Stimulated activated CD4-positive, alpha-beta T cell treated with anti-CD3 and anti-CD28 coated beads, Interleukin-1b, Interleukin-23, amount 100 ng/mL, for 1 hour (primary cell): ENCODE measurements at places on chromosomes 13 and 19.

- DNase-seq: no peak
Observed at GRCh38 chr13:42836930-42837690, 55.7 kb downstream of the FAM216B start.

GRCh38 chr19:35297515-35297848 is 5.5 kb downstream of the MAG start:
- no peak for DNase-seq

- DNase-seq: no peak
Observed at GRCh38 chr13:97359181-97360057, 74.5 kb upstream of the RAP2A start.

DNA sequence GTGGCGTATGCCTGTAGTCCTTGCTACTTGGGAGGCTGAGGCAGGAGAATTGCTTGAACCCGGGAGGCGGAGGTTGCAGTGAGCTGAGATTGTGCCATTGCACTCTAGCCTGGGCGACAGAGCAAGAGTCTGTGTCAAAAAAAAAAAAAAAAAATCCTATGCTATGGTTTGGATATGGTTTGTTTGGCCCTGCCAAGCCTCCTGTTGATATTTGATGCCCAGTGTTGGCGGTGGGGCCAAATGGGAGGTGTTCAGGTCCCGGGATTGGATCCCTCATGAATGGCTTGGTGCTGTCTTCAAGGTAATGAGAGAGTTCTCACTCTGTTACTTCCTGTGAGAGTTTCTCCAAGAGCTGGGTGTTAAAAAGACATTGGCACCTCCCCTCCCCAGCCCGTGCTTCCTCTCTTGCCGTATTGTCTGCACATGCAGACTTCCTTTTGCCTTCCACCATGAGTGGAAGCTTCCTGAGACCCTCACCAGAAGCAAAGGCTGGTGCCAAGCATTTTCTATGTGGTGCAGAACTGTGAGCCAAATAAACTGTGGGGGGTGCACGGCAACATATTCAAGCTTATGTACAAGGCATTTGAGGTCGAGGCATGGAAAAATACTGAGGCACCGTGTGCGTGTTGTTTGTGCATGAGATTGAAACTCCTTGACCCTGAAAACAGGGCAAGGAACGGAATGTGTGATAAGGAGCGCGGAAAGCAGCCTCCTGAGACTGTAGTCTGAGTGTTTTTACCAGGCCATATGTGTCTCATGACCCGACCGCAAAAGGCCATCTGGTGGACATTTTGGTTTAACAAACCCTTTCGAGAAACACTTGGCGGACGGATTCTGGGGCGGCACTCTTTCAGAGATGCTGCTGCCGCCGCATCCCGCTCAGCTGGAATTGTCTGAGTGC is 7.3 kb downstream of the SIGLEC9 start:
- no peak for DNase-seq

DNA sequence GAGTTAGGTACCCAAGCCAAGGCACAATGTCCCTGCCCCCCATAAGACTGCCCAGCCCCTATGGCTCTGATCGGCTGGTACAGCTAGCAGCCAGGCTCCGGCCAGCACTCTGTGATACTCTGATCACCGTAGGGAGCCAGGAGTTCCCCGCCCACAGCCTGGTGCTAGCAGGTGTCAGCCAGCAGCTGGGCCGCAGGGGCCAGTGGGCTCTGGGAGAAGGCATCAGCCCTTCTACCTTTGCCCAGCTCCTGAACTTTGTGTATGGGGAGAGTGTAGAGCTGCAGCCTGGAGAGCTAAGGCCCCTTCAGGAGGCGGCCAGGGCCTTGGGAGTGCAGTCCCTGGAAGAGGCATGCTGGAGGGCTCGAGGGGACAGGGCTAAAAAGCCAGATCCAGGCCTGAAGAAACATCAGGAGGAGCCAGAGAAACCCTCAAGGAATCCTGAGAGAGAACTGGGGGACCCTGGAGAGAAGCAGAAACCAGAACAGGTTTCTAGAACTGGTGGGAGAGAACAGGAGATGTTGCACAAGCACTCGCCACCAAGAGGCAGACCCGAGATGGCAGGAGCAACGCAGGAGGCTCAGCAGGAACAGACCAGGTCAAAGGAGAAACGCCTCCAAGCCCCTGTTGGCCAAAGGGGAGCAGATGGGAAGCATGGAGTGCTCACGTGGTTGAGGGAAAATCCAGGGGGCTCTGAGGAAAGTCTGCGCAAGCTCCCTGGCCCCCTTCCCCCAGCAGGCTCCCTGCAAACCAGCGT is 3.0 kb upstream of the KMT2B start:
- DNase-seq: no peak
